Tongue (tissue), 3 donors: ENCODE measurements at places on chromosomes 7 and 10. TPM values are rescaled to one million over a fixed set of nuclear protein-coding genes. Genes with fewer than 3 reads are reported as not detected.

LRMDA gene
- total RNA-seq: 6.3 TPM

LSM5 gene
- 25.3 TPM for total RNA-seq

STOX1 gene
- 5.0 TPM for total RNA-seq

HOXA5 gene
- 0.21 TPM for total RNA-seq

NAT16 gene
- total RNA-seq: not detected

CALHM2 gene
- total RNA-seq: 10.1 TPM

CPED1 gene
- total RNA-seq: 32.3 TPM

SPDYE16 gene
- 0.72 TPM for total RNA-seq

ZNF746 gene
- total RNA-seq: 13.3 TPM
